ENCODE measurements at places on chromosomes 4 and X.

GRCh38 chrX:107827852-107828251, 2.2 kb downstream of the MID2 start:
- DNase-seq, result no peak

DNA sequence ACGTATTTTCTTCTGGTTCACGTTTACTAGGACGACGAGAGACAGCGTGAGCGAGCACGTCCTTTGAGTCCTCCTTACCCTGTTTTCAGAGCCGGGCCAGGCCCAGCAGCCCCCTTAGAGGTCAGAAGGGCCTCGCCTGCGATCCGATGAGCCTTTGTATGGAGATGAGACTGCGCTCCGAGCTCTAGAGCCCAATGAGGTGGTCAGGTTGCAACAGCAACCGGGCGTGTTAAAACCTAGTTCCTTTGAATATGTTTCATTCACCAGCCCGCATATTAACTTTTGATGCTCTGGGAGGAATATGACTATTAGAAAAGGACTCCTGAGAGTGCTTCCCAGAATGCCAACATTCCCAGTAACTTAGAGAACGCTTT, 55.6 kb upstream of the TADA2B start:
- DNase-seq, result no peak

GRCh38 chrX:31271615-31272471, 200.0 kb upstream of the FTHL17 start:
- DNase-seq, result no peak

DNA sequence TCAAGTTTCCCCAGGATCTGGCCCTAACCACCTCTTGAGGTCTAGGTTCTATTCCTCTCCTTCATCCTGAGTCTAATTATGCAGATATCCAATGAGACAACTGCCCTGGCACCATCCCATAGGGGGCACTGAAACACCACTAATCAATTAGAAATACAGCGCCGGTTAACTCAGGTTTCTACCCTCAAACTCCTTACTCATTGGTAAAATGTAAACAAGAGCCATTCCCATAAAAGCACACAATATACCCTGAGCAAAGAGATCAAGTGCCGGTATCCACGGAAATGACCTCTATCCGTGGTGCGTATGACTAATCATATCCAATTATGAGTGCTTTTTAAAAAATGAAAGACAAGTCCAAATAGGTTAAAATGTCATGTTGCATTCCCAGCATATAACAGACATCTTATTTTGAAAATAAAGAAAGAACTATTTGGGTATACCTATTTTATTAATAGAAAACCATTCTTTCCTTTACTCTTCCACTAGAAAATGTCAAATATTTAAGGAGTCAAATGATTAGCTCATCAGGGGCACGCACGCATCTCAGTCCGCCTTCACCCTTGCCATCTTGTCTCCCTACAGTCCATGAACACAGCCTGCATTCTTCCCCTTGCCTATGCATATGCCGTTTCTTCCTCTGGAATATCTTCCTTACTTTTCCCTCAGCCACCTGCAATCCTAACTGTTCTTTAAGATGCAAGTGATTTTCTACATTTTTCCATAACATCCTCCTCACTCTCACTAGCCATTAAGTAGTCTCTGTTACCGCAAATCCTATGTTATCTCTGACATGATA, 141.1 kb downstream of the MAML3 start:
- peak; percentile 53 for DNase-seq

- DNase-seq, result no peak
These were observed 1.2 kb downstream of the HMGB3 start for GRCh38 chrX:150984169-150984824.

DNA sequence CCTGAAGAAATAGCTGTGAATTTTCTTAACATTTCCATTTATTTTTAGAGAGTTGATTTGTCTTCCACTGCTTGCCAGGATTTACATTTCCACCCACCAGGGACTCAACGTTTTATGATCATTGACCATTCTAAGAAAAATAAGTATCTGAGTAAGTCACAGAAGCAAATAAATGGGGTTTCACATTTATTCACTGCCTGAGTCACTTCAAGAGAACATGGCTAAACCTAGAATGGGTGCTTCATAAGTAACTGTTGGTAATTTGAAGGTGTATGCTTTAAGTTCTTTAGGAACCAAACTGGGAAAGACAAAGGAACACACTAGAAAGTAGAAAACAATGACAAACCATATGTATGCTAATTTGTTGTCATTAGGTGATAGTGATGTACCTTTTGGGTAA, 43.2 kb upstream of the GRIA3 start:
- no peak for DNase-seq

DNA sequence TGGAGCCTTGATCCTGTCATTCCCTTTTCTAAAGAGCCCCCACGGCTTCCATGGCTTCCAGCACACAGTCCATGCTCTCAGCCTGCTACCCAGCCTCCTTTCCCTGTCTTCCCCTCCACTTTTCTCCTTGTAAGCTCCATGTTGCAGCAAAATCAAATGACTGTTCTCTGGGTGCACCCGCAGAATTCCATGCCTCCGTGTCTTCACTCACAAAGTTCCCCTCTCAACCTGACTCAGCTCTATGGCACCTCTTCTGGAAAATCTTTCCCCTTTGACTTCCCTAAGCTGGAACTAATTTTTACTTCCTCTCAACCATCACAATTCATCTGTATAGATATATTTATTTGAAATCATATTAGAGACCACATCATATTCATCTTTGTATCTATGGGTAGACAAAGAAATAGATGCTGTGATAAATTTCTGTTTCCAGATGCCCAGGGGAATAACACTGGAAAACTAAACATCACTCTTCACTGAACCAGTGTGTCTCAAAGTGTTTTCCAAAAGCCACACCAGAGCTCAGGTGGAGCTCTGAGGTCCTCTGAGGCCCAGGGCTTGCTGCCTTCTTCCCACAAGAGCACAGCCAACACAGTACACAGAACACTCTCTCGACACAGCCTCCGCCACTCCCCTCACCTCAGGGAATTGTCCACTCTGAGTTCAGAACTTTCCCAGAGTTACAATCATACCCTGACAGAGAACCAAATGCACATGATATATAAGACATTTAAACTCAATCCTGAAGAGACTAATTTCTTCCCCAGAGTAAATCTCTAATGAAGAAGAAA, 3.3 kb downstream of the SETD7 start:
- DNase-seq, result no peak

GRCh38 chr4:168138143-168138542, 45.8 kb downstream of the ANXA10 start:
- DNase-seq, result no peak

DNA sequence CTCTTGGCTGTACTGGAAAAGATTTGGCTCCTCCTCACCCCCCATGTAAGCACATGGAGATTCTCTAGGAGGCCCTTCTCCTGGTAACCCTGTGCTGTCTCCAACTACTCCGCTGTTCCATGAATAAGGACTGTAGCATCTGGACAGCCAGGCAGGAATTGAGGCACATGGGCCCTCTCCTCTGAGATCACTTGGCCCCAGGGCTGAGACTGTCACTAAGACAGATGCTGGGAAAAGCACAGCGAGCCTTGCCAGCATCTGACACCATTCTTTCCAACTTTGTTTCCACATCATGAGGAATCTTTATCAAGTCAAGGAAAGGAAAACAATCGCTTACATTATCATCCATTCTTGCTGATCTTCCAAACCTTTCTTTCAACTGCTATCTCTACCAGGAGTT, 222.6 kb upstream of the INTU start:
- no peak for DNase-seq

DNA sequence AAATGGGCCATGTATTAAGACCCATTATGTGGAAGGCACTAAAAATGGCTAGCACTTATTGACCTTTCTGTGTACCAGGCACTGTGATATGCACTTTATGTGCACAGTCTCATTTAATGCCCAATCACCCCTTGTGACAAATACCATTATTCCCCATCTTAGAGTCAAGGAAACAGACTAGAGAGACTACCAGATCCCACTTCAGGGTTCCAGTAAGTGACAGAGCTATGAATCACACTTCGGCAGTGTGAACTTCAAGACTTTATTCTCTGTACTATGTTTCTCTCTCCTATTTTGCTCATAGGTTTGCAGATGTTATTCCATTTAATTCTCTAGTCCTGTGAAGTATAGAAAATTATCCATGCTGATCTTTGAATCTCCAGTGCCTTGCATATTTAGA, 107.0 kb downstream of the NFKB1 start:
- DNase-seq, result no peak

DNA sequence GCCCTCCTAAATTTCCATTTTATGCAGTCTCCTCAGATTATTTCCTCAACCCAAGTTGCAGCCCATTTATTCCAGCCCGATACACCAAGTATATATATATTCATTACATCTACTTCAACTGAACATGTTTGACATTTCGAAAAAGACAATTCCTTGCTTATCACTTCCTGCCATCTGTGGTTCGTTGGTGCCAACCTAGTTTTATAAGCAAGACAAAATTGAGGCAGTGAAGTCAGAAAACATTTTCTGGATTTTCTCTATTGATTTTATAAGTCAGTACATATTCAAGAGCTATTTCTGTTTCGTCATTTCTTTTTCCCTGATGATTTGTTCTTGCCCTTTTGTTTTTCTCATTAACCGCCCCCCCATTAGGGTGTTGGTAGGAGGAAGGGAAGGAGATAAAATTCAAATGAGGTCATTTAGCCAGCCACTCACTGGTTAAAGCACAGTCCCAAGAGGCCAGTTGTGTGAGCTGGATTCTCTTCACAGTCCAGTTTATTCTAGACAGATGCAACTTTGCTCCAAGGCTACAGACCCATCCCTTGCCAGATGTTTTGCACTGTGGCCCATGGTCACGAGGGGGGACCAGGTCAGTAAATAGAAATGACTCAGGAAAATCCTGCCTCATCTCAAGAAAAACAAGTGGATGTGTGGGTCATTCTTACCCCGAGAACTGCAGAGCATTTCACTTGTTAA, 20.3 kb upstream of the VEGFD start:
- no peak for DNase-seq

DNA sequence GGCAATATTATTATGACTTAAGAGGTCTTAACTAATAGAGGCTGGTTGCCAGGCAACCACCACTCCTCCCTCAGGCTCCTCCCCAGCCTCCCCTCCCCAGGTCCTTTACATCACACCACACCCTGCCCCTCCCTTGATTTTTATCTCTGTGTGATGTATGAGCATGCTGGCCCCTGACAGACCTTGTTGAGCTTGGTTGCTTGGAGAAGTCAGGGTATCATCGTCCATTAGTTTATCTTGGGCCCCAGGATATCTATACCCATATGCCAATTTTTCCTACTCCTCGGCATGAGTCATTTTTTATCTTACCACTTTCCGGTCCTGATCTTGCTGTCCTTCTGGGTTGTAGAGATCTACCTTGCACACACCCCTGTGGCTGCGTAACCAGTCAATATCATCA, 2.5 kb downstream of the AKAP4 start:
- DNase-seq, result no peak

DNA sequence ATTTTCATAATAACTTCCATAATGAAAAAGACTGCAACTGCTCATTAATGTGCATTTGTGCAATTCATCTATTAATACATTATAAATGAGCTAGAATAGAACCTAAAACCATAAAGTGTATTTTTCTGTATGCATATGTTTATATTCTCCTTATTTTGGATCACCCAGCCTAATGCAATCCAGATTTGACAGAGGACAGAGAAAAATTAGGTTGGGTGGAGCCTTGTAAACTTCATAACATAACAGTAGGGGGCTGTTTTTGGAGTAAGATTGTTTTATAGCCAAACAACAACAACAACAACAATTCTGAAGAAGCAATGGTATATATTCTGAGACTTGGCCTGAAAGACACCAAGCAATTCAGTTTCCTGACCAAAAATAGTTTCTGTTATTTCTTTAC, 615.3 kb upstream of the SLIT2 start:
- DNase-seq, result no peak

GRCh38 chr4:107835406-107835805, 10.7 kb downstream of the SGMS2 start:
- DNase-seq, result no peak

DNA sequence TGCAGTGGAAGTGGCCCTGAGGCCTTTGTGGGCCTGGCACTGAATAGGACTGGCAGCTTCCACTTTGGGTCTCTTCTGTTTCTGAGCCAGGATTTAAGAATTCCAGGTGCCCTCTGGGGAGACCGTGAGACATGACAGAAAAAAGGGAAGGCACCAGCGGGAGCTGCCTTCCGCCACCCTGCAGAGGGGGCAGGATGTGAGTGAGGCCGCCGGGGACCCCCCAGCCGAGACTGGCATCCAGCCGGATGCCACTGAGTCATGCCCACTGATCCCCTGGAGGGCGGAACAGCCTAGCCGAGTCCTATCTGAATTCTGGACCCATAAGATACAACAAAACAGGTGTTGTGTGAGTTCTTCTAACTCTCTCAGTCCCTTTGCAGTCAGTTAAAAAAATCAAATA, 41.3 kb downstream of the C4orf50 start:
- no peak for DNase-seq

DNA sequence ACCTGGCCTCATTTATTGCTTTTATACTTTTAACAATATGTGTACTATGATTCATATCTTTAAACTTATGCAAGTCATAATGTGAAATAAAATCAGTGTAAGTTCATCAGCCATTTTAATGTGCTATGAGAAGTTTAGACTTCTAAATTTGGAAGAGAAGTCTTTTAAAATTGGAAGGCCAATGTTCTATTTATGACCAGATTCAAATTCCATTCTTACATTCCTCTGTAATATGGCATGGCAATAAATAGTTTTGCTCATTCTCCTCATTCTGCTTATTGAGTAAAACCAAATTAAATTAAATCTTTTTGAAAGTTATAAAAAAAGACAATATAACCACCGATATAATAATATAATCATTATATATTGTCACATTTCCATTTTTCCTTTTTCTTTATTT, 126.2 kb downstream of the SORBS2 start:
- no peak for DNase-seq

GRCh38 chr4:76525751-76526150, 90.7 kb downstream of the SHROOM3 start:
- no peak for DNase-seq

Data from activated naive CD4-positive, alpha-beta T cell (primary cell).